ENCODE measurements at places on chromosomes 7 and 10.

- no peak for DNase-seq
Measured at GRCh38 chr10:62744136-62744535, 60.4 kb upstream of the ADO start.

- DNase-seq: no peak
Measured at GRCh38 chr7:144628176-144628575, 207.7 kb downstream of the TPK1 start.

- no peak for DNase-seq
Measured at GRCh38 chr10:44399659-44400451, 15.0 kb upstream of the CXCL12 start.

GRCh38 chr7:150934045-150934766, 43.9 kb downstream of the KCNH2 start:
- DNase-seq: no peak

GRCh38 chr7:1197997-1198625, 34.6 kb upstream of the UNCX start:
- DNase-seq: no peak

- DNase-seq: no peak
Measured at GRCh38 chr7:18350678-18351077, 144.9 kb upstream of the HDAC9 start.

DNA sequence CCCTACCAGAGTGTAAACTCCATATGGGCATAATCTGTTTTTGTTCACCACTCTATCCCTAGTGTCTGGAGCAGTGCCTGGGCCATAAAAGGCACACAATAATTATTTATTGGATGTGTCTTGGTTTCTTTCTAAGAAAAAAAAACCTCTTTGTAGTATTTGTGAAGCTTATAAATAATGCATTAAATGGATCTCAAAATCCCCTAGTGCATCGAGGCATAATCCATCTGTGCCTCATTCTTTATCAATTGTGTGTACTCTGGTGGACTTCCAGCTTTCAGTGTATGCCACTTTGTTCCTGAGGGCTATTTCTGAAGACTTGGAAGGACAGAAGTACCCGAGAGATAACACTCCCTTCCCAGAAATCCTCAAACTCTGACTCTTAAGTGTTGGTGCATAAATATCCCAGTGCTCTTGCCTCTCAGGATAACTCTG, 255.0 kb upstream of the PHYHIPL start:
- no peak for DNase-seq

GRCh38 chr10:13201132-13201531, 33.0 kb downstream of the UCMA start:
- no peak for DNase-seq

- no peak for DNase-seq
Measured at GRCh38 chr10:81708929-81709328, 166.1 kb upstream of the NRG3 start.

GRCh38 chr7:95546647-95547046, 49.7 kb downstream of the PDK4 start:
- no peak for DNase-seq

GRCh38 chr7:155739538-155740143, 72.6 kb downstream of the SHH start:
- DNase-seq: no peak

DNA sequence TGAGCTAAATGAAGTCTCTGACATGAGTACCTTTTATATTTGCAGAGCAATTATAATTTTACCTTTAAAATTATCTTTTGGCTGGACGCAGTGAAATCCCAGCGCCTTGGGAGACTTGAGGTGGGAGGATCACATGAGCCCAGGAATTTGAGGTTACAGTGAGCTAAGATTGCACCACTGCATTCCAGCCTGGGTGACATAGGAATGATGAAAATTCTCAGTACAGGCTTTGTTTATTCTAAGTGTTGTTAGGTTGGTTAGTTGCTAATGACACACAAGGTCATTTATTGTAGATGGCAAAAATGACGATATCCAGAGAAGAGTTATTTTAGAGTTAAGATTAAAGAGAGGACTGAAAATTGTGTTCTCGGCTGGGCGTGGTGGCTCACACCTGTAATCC, 87.6 kb downstream of the XRCC2 start:
- no peak for DNase-seq

DNA sequence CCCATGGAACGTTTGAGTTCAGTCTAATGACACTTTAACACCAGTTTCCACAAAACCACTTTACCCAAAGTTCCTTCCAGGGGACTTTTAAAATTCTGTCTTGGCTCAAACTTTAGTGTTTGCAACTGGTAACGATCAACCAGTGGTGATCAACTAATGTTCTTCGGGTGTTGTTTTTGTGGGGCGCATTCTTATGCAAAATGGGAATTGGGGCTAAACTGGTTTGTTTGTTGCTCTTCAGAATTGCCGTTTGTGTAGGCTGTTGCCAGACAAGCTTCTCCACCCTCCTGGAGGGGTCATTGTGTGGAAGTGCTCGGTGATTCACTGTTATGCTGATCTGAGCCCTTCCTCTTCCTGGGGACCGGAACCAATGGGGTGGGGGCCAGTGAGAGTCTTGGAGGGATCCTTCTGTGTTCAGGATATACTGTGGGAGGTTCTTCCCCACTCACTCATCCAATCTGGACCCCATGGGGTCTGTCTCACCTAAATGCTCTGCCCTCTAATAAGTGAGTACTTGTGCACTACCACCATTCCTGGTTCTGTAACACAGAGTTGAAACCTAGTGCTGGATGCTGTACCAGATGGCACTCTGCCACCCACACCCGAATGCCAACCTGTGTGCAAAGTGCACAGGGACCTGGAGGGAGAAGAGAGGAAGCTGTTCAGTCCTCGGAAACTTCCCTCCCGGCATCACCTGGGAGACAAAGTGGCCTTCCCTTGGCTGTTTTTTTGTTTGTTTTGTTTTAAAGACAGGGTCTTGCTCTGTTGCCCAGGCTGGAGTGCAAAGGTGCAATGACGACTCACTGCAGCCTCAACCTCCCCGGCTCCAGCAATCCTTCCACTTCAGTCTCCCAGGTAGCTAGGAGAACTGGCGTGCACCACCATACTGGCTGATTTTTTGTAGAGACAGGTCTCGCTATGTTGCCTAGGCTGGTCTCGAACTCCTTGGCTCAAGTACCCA, 2.1 kb downstream of the NFE2L3 start:
- no peak for DNase-seq

DNA sequence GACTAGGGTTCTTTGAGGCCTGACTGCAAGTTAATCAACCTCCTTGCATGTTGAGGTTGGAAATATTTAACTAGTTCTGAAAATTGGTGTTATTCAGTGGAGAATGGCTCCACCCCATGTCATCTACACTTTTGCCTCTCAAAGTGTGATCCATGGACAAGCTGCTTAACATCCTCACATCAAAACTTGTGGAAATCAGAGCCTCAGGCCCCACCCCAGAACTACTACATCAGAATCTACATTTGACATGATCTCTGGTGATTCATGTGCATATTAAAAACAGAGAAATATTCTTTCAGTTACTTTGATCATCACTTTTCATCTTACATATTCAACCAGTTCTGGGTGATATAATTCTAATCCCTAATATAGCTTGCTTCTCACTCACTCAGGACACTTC, 632.9 kb downstream of the ARL4A start:
- no peak for DNase-seq

DNA sequence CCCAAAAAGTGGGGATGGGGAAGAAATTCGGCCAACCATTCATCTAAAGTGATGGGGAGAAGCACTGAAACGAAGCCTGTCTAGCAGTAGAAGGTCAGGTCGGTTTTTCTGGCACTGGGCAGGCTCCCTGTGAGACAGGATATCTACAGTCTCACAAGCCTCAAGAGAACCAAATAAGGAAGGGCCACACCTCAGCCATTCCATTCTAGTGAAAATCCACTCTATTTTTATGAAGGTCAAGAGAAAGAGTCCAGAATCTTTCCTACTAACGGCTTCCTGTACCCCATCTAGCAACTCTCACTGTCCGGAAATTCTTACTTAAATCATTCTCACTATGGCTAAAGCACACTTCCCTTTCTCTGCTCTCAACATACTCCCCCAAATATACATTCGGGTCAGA, 267.1 kb downstream of the PRPF18 start:
- no peak for DNase-seq

DNA sequence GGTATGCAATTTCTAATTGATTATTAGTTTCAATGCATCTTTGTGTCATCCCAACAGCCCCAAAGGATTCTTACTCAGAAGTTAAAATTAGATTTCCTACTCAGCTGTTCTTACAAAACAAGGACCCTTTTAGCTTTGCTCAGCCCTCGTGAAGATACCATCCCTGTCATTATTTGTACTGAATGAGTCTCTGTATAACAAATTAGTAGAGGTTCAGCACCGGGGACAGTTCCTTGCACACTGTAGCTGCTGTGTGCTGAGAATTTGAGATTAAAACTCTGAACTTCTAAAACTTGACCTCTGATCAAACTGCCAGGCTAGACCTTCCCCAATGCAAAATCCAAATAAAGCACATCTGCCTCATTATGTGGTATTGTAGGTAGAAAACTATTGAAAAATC, 299.1 kb downstream of the LHFPL3 start:
- no peak for DNase-seq

- no peak for DNase-seq
Measured at GRCh38 chr7:83469491-83469890, 179.4 kb downstream of the SEMA3E start.

DNA sequence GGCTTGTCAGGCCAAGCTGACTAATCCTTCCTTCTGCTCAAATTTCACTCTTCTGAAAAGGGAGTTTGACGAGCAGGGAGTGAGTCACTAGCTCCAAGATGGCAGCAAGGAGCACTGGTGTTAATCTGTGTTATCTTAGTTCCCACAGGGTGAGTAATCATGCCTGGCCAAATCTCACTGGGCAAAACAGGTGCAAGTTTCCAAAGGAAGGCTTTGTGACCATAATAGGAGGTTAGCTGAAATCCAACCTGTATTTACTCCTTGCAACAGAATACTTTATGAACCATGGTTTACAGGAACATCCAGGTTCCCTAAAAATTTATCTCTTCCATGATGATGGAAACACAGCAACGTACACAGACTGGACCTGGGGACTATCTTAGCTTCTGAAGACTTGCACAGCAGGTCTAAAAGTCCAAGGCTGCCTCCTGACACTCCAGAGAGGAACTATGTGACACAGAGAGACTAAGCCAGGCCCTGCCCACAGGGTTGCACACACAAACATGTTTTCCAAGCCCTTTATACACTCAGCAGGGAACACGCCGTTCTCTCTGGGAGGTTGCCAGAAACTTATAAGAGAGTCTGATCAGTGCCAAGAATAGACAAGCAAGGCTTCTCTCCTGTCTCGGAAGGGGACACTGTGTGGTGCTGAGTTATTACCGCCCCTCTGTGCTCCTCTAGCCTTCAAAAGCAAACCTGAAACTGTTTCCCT, 46.3 kb downstream of the PDK4 start:
- DNase-seq: no peak

- DNase-seq: no peak
Measured at GRCh38 chr10:101851411-101852116, 8.0 kb upstream of the KCNIP2 start.

- DNase-seq: no peak
Measured at GRCh38 chr10:93498166-93498565, 1.8 kb downstream of the CEP55 start.

- no peak for DNase-seq
Measured at GRCh38 chr7:37419496-37419895, 29.2 kb downstream of the ELMO1 start.

DNA sequence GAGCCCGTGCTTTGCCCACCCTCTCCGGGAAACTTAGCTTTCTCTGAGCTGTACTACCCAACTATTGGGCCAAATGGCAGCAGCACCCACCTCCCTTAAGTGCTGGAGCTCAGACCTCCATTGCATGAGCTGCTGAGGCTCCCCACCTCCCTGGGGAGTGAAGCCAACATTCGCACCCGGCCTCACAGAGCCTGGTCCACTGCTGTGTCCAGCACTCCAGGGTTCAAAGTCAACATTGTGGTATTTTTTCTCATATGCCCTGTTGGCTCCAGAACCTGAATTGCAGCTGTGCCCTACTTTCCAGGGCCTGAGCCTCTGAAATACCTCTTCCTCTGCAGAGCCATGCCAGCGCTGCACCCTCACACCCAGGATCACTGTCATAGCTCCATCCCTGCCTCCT, 29.7 kb downstream of the ITGA8 start:
- DNase-seq: no peak

DNA sequence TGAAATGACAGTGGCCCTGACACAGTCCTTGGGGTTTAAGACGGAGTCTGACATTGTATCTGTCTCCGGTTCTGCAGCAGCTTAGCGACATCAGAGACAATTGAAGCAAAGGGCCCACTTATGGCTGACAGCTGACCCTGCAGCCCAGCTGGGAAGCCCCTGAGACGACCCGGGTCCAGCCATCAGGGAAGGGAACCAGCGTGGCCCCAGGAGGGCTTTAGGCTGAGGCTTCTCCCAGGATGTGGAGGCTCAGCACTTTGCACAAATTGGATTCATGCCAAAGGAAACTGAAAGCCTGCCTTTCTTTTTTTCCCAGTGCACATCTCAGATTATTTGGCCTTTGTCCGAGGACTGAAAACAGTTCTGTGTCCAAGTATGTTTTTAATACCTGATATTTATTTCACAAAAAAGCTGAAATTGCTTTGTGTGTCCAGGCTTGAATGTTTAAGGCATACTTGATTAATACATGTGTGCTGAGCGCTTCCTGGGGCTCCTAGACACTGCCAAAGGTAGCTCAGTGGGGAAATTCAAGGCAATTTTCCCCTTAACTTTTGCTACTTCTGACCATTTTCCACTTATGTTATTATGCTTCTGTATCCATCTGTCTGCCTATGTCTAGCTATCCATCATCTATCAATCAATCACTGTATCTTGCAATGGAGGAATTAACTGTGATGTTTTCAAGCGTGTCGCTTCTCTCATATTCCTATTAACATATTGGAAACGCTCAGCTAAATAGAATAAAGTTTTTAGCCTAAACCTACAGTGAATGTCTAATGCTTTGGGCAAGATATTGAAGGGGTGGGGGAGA, 34.8 kb downstream of the KLF6 start:
- DNase-seq: no peak

DNA sequence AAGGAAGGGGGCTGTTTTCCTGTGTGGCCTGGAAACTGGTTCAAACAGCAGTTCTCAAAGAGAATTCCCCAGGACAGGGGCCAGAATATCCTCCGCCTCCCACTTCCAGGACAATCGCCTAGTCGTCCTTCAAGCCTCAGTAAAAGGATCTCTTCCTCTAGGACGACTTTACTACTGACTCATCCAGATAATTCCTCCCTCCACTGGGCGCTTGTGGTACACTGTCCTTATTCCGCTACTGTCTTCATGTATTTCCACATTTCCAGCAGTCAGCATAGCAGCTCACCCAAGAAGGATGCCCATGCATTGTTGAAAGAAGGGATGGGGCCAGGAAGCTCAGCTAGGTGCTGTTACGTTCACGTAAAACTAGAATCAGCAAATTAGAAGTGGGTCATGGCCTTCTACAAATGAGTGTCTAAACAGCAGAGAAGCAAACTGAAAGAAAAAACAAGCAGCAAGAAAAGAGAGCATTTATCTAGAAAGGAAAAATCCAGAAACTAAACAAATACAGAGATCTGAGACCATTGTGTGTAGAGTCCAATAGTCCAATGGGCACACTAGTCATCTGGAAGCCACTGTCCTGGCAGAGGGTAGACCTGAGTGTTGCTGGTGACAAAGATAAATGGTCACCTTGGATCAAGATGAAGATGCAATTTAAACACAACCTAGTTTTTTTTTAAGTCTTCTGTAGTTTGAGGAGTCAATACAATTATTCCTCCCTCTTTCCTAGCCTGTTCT, 26.3 kb downstream of the CLRN3 start:
- no peak for DNase-seq
